Lower lobe of right lung (tissue), 2 donors: ENCODE measurements at places on chromosomes 16 and 17. TPM values are rescaled to one million over a fixed set of nuclear protein-coding genes. Genes with fewer than 3 reads are reported as not detected.

DNA sequence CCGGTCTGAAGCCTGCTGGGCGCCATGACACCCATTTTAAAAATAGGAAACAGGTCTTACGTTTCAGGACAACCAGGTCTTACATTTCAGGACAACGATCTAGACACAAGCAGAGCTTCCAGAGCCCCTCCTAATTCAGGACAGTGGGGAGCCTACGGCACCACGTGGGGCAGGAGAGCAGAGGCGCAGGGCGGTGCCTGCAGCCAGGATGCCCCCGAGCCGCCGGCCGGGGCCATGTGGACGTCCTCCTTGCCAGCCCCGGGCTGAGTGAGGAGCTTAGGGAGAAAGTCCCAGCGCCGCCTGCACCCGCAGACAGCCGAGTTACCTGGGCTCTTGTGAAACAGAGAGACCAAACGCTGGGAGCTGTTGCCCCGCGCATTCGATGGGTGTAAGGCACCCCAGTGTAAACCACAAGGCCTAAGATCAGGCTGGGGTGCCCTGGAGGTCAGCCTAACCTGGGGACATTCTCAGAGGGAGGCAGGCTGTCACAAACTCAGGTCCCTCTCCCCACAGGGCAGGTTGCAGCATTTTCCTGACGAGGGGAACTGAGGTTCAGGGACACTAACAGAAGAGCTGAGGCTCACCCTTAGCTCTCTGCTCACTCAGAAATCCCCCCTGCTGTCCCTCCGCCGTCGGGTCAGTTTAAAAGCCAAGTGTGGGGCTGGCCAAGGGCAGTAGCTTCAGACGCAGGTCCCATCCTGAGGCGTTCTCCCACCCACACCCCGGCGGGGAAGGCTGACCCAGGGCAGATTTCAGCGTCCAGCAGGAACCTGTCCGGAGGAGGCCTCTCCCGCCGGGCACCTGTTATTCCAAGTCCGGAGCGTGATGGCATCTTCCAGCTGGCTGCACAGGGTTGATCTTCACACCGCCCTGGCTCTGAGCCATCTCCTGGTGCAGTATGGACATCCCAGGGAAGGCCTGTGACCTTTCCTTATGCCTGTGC lies 1.8 kb upstream of the NOTUM start:
- DNase-seq = no peak

DNA sequence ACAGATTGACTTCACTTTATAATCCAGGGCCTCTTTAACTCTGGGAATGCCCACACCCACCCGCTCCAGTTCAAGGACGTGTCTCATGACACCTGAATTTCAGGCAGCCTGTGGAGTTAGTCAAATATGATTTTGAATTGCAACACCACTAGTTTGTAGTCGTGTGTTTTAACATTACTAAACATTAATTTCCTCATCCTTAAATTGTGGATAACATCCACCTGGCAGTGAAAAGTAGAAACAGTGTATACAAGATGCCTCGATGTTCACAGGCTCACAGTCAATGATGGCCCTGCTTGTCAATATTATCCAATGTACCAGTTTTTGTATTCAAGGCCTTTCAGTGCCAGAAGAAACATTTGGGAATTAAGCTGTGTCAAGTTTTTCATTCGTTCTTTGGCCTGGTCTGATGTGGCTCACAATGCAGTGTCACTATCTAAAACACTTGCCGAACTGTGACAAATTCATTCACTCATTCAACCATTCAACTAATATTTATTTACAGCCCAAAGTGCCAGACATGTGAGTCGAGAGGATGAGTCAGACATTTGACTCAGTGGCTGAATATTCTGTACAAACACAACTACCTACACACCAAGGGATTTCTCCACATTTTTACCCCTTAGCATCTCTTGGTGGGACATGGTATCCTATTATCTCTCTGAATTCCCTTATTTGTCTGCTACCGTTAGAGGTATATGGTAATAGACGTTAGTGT lies 1.4 kb downstream of the MEIOB start:
- no peak for DNase-seq

DNA sequence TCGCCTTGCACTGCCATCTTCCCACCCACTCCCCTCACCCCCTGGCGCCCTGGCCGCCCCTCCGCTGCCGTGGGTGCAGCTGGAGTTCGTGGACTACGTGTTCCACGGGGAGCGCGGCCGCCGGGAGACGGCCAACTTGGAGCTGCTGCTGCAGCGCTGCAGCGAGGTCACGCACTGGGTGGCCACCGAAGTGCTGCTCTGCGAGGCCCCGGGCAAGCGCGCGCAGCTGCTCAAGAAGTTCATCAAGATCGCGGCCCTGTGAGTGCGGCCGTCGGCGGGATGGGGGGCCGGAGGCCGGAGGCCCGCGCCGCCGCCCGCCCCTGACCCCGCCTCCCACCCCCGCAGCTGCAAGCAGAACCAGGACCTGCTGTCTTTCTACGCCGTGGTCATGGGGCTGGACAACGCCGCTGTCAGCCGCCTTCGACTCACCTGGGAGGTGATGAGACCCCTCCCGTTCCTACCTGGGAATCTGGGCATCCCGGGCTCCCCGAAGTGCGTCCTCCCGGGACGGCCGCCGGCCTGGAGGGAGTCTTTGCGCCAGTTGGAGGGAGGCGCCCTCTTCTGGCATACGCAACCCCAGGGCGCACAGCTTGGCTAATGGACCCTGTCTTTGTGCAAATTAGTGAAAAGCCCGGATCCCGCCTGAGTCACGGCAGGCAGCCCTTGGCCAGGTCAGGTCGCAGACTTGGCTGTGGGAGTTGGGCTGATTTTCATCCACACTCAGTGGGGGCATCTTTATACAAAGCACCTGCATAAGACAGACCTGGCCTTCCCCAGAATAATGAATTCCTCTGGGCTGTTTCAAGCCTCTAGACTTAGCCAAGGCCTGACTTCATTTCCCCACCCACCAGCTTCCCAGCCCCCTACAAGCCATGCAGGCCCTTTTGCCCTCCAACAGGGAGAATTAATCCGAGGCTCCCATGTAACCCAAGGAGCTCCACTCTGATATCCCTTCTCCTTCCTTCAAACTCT lies 14.3 kb downstream of the RAPGEFL1 start:
- peak; percentile 78 for DNase-seq

DNA sequence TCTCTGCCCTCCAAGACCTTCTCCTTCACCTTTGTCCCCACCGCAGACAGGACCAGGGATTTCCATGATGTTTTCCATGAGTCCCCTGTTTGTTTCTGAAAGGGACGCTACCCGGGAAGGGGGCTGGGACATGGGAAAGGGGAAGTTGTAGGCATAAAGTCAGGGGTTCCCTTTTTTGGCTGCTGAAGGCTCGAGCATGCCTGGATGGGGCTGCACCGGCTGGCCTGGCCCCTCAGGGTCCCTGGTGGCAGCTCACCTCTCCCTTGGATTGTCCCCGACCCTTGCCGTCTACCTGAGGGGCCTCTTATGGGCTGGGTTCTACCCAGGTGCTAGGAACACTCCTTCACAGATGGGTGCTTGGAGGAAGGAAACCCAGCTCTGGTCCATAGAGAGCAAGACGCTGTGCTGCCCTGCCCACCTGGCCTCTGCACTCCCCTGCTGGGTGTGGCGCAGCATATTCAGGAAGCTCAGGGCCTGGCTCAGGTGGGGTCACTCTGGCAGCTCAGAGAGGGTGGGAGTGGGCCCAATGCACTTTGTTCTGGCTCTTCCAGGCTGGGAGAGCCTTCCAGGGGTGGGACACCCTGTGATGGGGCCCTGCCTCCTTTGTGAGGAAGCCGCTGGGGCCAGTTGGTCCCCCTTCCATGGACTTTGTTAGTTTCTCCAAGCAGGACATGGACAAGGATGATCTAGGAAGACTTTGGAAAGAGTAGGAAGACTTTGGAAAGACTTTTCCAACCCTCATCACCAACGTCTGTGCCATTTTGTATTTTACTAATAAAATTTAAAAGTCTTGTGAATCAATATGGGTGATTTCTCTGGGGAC lies 12.2 kb downstream of the CX3CL1 start:
- DNase-seq = no peak

Gene PLCD3
- 38.3 TPM for total RNA-seq

GRCh38 chr16:35751191-35751941 lies 2292.0 kb downstream of the TP53TG3F start:
- peak; percentile 43 for DNase-seq

- DNase-seq = no peak
Observed at GRCh38 chr17:29045026-29045425, 2.1 kb downstream of the PIPOX start.

DNA sequence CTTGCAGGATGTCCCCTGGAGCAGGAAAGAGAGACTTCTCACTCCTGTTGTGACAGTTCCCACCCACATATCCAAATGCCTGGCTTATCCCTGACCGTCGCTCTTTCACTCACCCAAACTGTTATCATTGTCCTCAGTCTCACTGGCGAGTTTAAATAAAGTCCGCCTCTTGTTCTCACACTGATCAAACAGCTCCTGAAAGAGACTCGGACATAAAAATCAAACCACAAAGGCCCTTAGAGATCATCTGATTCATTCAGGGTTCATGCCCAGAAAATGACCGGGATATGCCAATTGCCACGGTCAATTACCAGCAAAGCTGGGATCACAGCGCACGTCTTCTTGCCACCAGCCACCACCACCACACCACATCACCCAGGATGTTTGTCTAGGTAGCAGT lies 19.9 kb downstream of the GGA3 start:
- DNase-seq = no peak

- no peak for DNase-seq
Observed at GRCh38 chr17:58412961-58413586, 4.3 kb downstream of the RNF43 start.

Gene USP6
- 0.30 TPM for total RNA-seq

Gene KRT27
- not detected for total RNA-seq

Gene NACA2
- not detected for total RNA-seq

GRCh38 chr16:31436221-31437045 lies 6.2 kb downstream of the ZNF843 start:
- DNase-seq = no peak

DNA sequence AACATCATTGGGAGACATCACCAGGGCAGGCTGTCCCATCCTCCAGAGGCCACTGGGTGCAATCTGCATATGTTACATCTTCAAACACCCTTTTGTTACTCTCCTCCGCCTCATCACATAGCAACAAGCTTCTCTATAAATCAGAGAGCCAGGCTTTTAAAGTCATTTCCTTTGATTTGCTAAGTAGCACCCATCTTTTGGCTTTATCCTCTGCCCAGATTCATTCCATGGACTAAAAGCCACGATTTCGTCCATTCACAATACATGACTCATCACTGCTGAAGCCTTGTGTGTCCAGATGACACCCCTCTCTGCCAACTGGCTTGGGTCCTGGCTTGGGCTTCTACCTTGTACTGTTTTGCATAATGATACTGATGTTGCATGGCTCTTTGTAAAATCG lies 2.0 kb upstream of the KRT38 start:
- DNase-seq = no peak

GRCh38 chr17:33214996-33215395 lies 78.1 kb downstream of the ASIC2 start:
- no peak for DNase-seq

DNA sequence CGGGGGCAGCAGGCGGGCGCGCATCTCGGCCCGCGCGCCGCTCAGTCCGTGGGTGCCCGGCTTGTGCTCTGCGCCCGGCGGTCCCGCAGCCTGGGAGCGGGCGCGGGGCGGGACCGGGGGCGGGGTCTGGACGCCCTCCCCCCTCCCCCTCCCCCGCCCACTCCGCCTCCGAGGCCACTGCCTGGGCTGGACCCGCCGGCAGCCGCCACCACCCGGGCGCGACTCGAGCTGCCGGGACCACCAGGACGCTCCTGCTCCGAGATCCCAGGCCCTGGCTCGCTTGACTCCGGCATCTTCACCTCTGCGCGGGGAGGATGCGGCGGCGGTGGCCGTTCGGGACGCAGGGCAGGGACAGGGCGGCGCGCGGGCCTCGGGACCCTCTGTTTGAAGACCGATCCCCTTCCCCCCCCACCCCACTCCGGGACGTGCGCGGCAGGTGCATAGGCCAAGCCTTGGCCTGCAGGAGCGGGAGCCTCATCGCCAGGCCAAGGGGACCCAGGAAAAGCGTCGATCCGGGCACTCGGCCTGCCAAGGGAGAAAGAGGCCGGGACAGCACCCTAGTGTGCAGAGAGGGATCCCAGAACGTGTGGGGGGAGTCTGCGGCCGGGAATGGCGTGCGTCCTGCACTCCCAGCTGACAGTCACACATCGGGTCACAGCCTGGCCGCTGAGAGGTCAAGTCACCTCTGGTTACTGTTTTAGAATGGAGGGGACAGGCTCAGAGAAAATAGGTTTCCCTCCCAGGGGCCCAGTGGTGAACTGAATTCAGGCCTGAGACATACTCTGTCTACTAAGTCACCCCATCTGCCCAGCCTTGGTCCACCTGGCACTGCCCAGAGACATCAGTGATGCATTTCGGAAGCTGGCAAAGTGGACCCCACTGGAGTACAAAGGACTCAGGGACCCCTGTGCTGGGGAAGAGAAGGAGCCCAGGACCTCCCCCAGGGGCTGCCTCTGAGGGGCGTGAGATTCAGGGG lies at the start of gene HS3ST6:
TSS of gene HS3ST6 (minus strand) at position 65 of the 976 bp plus-strand sequence. CDS start 92 bp downstream, outside the sequence.
- DNase-seq = no peak

DNA sequence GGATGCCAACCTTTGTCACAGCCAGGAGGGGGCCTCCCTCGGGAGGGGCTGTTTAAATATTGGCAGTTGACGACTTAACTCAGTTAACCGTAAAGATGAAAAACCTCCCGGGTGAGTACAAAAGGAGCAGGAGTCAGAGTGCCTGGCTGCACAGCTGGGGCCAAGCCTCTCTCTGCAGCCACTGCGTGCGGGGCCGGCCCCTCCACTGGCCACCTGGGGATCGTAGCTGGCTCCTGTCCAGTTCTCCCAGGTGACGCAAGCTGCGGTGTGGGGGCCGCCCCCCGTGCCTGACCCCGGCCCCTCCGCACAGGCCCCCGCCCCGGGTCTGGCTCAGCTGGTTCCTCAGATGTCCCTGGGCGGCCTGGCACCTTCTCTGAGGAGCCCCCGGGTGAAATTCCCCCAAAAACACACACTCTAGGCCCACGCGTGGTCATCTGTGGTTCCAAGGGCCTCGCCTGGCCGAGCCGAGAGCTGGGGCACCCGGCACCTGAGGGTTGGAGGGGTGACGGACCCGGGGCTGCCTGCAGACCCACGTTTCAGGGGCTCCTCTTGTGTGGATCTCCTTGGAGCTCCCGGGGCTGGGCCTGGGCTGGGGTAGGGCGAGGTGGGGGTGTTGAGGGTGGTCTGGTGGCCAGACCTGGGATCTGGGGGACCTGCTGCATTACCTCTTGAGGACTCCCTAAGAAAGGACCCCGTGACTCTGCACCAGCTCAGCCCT lies 7.4 kb upstream of the CACNA1H start:
- no peak for DNase-seq

Gene MRPL10
- 33.2 TPM for total RNA-seq

- no peak for DNase-seq
Observed at GRCh38 chr17:64774888-64775540, 112.9 kb upstream of the SMURF2 start.

GRCh38 chr16:19166500-19166899 lies 1.5 kb upstream of the SYT17 start:
- peak; percentile 60 for DNase-seq

DNA sequence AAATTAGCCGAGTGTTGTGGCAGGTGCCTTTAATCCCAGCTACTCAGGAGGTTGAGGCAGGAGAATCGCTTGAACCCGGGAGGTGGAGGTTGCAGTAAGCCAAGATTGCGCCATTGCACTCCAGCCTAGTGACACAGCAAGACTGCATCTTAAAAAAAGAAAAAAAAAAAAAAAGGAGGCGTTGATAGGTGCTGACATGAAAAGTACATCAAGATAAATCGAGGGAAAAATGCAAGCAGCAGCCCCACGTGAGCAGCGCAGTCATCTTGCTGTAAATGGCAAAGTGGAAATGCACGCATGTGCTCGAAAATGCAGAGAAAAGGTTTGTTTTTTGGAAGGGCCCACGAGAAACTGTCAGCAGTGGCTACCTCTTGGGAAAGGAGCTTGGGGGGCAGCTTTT lies 20.9 kb downstream of the MXRA7 start:
- DNase-seq = no peak

GRCh38 chr17:71084219-71084618 lies 914.9 kb downstream of the KCNJ2 start:
- DNase-seq = peak; percentile 30

Gene UMOD
- total RNA-seq = not detected
